ENCODE measurements at places on chromosomes 12 and 14. TPM values are rescaled to one million over a fixed set of nuclear protein-coding genes. Genes with fewer than 3 reads are reported as not detected.

SLC10A1 gene
- total RNA-seq: not detected

PRH2 gene
- not detected for total RNA-seq

KRT3 gene
- not detected for total RNA-seq

SYNE3 gene
- total RNA-seq: 37.3 TPM

ESR2 gene
- 0.45 TPM for total RNA-seq

FAM90A1 gene
- 0.41 TPM for total RNA-seq

CTSG gene
- total RNA-seq: not detected

NOC4L gene
- total RNA-seq: 29.8 TPM

CLEC9A gene
- total RNA-seq: not detected

OAS2 gene
- total RNA-seq: 140 TPM

CGRRF1 gene
- total RNA-seq: 13.7 TPM

KRT6A gene
- total RNA-seq: not detected

MSI1 gene
- 1.5 TPM for total RNA-seq

RFLNA gene
- total RNA-seq: not detected

DIO2 gene
- total RNA-seq: not detected

LMNTD1 gene
- not detected for total RNA-seq

NINJ2 gene
- 7.5 TPM for total RNA-seq

MORN3 gene
- total RNA-seq: 2.7 TPM

ZCRB1 gene
- total RNA-seq: 80.1 TPM

CIROP gene
- total RNA-seq: not detected
